ENCODE measurements at places on chromosomes 1 and 21. TPM values are rescaled to one million over a fixed set of nuclear protein-coding genes. Genes with fewer than 3 reads are reported as not detected.

The KRTAP13-2 gene
- total RNA-seq, result not detected

The ACTN2 gene
- 5.0 TPM for total RNA-seq

The TMEM222 gene
- total RNA-seq, result 34.3 TPM

The NBPF4 gene
- not detected for total RNA-seq

The PTPN7 gene
- 9.3 TPM for total RNA-seq

The OR2T11 gene
- total RNA-seq, result not detected

The FOXO6 gene
- total RNA-seq, result 10.0 TPM

The ALPL gene
- total RNA-seq, result 4.0 TPM

The SLFNL1 gene
- 0.60 TPM for total RNA-seq

The RPTN gene
- not detected for total RNA-seq

The BRINP2 gene
- 0.46 TPM for total RNA-seq

The NADK gene
- total RNA-seq, result 98.4 TPM

The PLD5 gene
- total RNA-seq, result 0.06 TPM

The CELA3A gene
- 25.1 TPM for total RNA-seq

DNA sequence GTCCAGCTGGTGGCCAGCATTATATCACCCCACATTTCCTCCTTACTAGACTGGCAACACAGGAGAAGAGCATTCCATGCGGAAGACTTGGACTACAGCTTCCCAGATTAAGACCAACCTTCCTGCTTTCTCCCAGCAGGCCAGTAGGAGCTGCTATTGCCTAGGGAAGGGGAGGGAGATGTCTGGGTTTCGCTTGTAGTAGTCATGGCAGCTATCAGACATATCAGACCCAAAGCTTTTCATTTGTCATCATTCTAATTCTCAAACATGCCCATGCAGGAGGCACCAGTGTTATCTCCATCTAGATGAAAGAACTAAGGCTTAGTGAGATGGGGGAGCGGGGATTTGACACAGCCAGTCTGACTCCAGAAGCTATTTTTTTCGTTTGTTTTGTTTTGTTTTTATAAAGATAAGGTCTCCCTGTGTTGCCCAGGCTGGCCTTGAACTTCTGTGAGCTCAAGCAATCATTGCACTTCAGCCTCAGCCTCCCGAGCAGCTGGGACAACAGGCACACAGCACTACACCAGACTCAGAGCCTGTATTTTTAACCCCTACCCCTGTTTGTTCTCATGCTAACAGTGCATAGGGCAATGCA is 4.5 kb downstream of the PLA2G2A start:
- DNase-seq, result peak; percentile 33

- no peak for DNase-seq
These were observed 1.6 kb downstream of the ITLN2 start for GRCh38 chr1:160953030-160953429.

DNA sequence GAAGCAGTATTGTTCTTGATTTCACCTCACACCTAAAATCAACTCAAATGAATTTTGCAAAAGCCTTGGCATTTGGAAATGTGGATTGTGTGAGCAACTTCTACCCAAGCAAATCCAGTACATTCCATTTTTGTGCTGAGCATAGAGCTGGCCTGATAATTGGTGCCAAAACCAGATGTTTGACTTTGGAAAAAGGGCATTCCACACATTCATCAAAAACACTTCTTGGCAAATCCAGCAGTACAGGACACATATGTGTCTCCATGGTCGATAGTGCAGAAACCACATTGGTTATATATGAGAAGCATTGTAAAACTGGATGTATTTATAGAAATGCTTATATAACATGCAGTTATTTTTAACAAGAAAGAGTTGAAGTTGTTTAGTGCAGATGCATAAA is 210.4 kb downstream of the KCNK2 start:
- DNase-seq, result no peak

- no peak for DNase-seq
These were observed 1742.1 kb downstream of the BRINP3 start for GRCh38 chr1:188735567-188735966.

DNA sequence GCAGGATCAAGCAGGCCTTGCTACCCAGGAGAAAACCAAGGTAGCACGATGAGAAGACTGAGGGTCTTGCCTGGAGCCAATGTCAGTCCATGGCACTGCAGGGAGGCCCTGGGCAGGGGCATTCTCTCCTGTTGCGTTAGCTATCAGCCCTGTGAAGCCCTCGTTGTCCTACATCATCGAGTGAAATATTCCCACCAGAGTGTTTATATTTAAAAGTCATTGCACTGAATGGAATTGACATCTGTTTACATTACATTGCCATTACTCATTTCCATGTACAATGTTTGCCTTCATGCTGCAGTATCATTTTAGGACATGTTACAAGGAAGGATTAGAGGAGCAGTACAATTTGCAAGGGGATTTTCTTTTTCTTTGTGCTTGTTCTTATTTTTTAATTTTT is 243.9 kb downstream of the KAZN start:
- DNase-seq, result no peak

GRCh38 chr1:39272027-39272797 is 67.7 kb downstream of the MACF1 start:
- no peak for DNase-seq

DNA sequence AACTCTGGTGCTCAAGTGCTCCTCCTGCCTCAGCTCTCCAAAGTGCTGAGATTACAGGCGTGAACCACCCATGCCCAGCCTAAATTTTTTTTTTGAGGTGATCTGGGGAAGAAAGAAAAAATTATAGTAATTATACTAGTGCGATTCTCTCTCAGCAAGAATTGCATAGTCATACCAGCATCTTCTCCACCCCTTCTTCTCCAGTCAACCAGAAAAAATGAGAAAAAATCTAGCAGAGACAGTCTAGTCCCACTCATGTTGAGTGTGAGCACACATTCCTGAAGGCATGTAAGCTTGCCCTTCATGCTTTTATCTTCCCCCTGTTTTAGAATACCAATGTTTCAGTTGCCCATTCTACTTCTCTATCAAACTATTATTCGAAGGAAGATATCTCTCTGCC is 207.6 kb downstream of the S1PR1 start:
- no peak for DNase-seq

GRCh38 chr1:234238060-234238459 is 135.2 kb upstream of the COA6 start:
- no peak for DNase-seq

- DNase-seq, result no peak
These were observed 6.9 kb upstream of the DNAH14 start for GRCh38 chr1:224922404-224923164.

GRCh38 chr1:54421101-54421504 is 14.9 kb upstream of the SSBP3 start:
- DNase-seq, result no peak

- DNase-seq, result no peak
These were observed 87.5 kb downstream of the COL24A1 start for GRCh38 chr1:86068841-86069756.

GRCh38 chr1:209323743-209324142 is 259.8 kb upstream of the CAMK1G start:
- DNase-seq, result no peak

DNA sequence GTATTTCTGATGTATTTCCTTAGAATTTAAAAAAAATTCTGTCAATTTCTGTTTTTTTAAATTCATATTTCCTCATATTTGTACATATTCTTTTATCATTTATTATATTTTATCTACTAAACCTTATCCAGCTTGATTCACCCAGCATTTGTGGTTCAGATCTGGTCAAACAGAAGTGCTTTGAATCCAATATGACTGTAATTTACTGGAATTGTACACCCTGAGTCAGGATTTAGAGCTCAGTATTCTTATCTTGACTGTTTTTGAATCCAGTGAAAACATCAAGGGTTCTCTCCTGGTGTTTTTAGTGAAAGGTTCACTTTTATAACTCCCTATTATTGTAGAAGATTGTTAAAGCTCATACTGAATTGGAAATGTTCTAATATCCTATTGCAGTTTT is 1077.0 kb upstream of the NCAM2 start:
- no peak for DNase-seq

GRCh38 chr1:200243042-200243437 is 166.8 kb downstream of the ZNF281 start:
- no peak for DNase-seq

DNA sequence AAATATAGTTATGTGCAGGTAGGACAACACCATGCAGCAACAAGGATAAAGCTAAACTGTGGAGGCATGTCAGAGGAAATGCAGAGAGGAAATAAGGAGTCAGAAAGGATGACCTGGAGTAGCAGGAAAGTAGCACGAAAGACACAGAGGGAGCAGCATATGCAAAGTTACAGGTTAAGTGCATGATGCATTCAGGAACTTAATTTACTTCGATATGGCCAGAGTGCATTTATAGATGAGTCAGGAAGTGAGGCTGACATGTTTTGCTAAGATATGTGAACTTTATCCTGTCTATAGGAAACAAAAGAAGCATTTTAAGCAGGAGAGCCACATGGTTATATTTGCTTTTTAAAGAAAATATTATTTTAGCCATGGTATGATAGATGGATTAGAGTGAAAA is 15.4 kb upstream of the MUTYH start:
- DNase-seq, result no peak

GRCh38 chr1:18132711-18133541 is 25.3 kb downstream of the IGSF21 start:
- DNase-seq, result no peak

DNA sequence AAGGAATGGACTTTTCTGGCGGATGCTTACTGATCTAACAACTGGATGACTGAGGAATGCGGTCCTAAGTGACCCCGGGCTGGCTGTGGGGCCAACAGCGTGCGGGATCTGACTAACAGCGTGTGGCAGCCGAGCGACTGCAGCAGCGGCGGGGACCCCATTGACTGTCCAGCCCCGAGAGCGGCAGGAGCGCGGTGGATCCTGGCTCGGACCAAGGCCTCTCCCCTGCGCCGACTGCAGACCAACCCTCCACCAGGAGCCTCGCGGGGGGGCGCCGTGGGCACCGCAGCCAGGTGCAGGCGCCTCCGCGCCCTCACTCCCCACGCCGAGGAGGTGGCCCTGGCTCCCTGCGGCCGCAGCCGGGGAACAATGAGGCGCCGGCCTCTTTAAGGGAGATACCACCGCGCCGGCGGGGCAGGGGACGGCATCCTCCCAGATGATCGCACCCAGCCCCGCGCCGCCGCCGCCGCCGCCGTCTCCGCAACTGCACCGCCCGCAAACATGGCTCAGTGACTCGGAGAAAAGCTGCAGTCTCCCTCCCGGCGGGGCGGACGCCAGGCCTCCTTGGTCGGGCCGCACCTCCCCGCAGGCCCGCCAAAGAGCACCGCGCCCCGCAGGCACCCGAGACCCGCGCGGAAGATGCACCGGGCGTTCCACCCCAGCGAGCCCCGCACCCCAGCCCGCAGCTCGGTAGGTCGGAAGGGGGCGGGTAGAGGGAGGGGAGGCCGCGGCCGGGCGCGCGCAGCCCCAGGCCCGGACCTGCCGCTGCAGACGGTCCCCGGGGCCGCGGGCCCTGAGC is 694 bp upstream of the PDIK1L start:
- peak; percentile 79 for DNase-seq

DNA sequence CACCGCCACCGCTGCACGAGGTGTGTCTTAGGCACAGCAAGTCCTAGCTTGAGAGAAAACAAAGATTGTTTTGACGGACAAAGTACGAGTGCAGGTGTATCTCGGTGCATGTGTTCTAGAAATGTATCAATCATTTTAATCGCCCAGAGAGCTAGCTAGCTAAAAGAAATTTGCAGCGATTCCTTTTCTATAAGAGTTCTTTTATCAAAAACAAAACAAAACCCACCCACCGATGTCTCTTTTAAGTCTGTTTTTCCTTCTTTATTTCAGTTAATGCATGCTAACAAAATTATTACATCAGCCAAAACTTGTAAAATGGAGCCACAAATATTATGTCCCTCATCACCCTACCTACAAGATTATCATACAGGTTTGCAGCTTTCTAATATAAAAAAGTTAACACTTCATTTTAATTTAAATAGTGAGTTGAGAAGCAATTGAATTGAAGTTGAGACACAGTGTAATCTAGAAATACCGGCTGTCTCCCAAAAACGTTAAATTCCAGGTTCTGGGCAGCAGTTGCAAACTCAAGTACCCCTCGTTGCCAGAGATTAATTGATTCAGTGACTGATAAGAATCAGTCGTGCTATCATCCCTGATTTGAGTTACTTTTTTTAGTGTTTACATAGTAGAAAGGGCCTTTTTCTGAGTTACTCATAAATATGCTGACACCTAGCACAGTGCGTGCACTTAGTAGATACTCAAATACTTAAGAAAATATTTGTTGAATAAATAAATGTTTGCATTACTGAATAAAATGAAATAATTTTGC is 1.5 kb upstream of the SYDE2 start:
- no peak for DNase-seq

- DNase-seq, result peak; percentile 38
These were observed 338.3 kb downstream of the SIPA1L2 start for GRCh38 chr1:232291681-232292080.

- DNase-seq, result no peak
These were observed 67.6 kb upstream of the C8B start for GRCh38 chr1:57033222-57034001.

GRCh38 chr1:32539584-32540571 is 651 bp downstream of the ZBTB8A start:
- DNase-seq, result peak; percentile 12

DNA sequence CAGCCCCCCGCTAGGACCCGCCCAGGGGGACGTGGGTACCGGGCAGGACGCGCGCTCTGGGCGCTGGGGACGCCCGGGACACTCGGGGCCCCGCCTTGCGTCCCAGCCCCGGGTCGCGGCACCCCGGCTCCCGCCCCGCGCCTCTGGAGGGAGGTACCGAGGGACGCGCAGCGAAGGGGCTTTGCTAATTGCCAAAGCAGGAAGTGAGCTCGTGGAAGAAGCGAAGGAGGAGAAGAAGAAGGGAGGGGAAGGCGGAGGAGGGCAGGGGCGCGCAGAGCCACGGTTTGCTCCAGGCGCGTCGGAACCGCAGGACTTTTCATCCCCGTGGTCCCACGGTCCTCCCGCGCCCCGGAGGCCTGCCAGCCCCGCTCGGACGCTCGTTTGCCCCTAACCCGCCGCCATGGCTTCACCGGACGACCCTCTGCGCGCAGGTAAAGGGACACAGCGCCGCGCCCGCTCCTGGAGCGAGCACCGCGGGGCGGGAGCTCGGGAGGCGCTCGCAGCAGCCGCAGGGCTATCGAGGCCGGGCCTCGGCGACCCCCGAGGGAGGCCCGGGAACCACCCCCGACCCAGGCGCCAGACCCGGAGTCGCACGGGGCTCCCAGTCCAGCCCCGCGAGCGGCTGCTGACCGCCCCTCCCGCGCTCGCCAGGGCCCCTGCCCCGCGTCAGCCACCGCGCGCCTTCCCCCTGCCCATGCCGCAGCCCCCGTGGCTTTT is 1.3 kb downstream of the EDARADD start:
- DNase-seq, result peak; percentile 17

DNA sequence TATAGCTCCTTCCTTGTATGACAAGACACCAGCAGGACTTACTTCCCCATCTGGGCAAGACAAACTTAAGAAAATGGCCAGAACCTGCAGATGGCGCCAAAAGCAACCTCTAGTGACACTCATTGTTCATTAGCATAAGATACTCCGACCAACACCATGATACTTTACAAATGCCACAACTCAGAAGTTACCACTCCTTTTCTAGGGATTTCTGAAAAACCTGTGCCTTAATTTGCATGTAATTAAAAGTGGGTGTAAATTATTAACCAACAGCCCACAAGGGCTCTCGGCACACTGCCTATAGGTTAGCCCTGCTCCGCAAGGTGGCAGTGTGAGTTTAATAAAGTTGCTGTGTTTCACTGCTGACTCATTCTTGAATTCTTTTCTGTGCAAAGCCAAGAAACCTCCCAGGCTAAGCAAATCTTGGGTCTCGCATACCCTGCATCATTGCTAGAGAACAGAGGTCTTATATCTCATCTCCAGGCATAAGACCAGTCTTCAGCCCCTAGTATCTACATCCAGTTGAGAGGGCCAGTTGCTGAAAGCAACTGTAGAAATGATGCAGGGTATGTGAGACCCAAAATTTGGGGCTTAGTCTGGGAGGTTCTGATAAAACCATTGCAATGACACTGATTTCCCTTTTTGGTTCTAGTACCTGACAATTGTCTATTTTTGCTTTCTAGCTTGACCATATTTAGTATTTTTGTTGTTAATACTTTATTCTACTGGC is 86.4 kb downstream of the FAF1 start:
- peak; percentile 71 for DNase-seq

Measured in mucosa of gallbladder (tissue), 1 donor.